ENCODE measurements at places on chromosomes 5 and 9. TPM values are rescaled to one million over a fixed set of nuclear protein-coding genes. Genes with fewer than 3 reads are reported as not detected.

DNA sequence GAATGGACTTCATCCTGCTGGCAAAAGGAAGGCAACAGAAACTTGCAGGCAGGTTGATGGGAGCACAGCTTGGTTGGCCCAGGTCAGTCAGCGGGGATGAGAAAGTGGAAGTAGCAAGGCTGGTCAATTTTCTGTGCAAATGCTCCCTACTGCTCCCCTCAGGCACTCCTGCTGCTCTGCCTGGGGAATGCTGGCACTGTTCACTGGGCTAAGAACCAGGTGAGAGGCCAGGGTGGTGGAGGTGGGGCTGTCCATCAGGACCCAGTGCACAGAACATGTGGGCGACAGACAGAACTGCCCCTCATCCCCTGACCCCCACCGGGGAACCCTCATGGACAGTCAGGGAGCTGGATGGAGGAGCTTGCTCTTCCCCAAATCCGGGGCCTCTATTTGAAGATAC, 593.1 kb downstream of the IRX1 start:
- DNase-seq = no peak
- H3K4me1 ChIP-seq = no peaks in the 10 kb centered on the region
- H3K27me3 ChIP-seq = no peaks in the 10 kb centered on the region
- no peak overlapping the region for H3K27ac ChIP-seq

DNA sequence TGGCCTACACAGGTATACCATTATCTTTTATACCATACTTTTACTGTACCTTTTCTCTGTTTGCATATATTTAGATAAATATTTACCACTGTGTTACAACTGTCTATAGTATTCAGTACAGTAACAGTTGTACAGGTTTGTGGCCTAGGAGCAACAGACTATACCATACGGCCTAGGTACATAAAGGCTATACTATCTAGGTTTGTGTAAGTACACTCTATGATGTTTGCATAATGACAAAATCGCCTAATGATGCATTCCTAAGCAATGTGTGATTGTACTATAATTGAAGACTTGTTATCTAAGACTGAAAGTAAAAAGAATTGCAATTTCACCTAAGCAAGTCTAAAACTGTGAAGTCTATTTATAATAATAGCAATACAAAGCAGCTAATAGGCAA, 3.9 kb downstream of the C9orf72 start:
- no peaks in the 10 kb centered on the region for H3K27me3 ChIP-seq
- H3K27ac ChIP-seq = no peak overlapping the region
- peaks cover 20% of the 10 kb centered on the region for H3K4me1 ChIP-seq
- H3K4me3 ChIP-seq = no peak overlapping the region

SNCAIP gene
- 0.58 TPM for total RNA-seq

EFNA5 gene
- 3.8 TPM for total RNA-seq

CDC25C gene
- total RNA-seq = 0.19 TPM

NMRK1 gene
- total RNA-seq = 26.1 TPM

DNA sequence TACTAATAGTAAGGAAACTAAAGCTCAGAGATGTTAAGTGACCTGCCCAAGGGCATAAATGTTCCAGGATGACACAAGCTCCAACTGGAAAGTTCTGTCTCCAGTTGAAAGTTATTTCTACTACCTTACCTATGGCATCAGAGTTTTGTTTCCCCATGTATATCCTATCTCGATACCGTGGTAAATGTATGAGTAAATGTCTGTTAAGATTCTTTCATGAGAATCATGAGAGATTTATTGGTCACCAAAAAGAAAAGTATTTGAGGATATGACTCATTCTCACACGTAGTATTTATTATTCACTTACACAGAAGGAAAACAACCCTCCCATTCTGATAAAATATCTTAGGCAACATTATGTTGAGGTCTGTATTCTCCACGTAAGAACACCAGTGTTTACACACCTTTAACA, 11.1 kb upstream of the SHOC1 start:
- no peaks in the 10 kb centered on the region for H3K4me1 ChIP-seq
- no peaks in the 10 kb centered on the region for H3K27me3 ChIP-seq
- H3K36me3 ChIP-seq = no peaks in the 10 kb centered on the region

DNA sequence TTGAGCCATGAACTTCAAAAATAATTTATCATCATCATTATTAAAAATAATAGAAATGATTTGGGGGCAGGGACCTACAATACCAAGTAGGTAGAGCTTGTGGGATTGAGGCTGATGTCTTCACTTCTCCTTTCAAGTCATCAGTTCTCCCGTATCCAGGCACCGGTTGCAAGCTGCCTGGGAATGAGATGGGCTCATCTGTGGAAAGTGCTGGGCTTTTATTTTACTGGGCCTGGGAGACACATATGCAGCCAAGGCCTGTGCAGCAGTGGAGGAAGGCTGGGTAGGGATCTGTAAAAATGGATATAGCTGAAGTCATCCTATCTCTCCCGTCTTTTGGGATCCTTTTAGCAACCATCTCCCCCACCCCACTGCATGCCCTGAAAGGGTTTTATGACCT, 284.1 kb upstream of the CLINT1 start:
- H3K4me3 ChIP-seq = no peak overlapping the region
- no peak overlapping the region for H3K27ac ChIP-seq
- no peaks in the 10 kb centered on the region for H3K36me3 ChIP-seq
- no peak for DNase-seq

- no peak overlapping the region for H3K4me3 ChIP-seq
- no peak overlapping the region for H3K27ac ChIP-seq
These were observed 32.3 kb upstream of the INSYN2B start for GRCh38 chr5:170012622-170013021.

DNA sequence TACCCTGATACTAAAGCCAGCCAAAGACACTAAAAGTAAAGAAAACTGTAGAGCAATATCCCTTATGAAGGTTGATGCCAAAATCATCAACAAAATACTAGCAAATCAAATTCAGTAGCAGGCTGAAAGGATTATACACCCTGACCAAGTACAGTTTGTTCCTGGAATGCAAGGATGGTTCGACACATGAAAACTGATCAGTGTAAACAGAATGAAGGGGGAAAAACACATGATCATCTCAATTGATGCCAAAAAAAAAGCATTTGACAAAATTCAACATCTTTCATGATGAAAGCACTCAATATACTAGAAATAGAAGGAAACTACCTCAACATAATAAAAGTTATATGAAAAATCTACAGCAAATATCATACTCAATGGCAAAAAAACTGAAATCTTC, 43.5 kb upstream of the LRRC14B start:
- no peaks in the 10 kb centered on the region for H3K27me3 ChIP-seq
- no peak for DNase-seq
- H3K4me3 ChIP-seq = no peak overlapping the region

HMMR gene
- 0.84 TPM for total RNA-seq

DNA sequence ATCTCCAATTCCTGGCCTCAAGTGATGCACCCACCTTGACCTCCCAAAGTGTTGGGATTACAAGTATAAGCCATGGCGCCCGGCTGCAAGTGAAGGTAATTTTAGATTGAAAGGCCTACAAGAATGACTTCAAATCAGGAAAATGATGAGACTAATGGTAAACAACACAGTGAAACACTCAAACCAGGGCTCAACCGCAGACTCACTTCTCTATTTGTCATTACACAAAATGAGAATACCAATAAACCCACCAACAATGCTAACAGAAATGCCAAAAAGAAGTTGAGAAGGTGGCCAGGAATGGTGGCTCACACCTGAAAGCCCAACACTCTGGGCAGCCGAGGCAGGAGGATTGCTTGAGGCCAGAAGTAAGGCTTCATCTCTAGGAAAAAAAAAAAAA, 92.1 kb downstream of the UBAP2 start:
- no peak for DNase-seq
- no peak overlapping the region for H3K27ac ChIP-seq
- no peaks in the 10 kb centered on the region for H3K36me3 ChIP-seq
- H3K4me1 ChIP-seq = no peaks in the 10 kb centered on the region
- no peak overlapping the region for H3K4me3 ChIP-seq

CARTPT gene
- total RNA-seq = not detected

MAMDC2 gene
- 3.7 TPM for total RNA-seq

GRCh38 chr9:28774433-28775235, 1201.4 kb upstream of the C9orf72 start:
- no peaks in the 10 kb centered on the region for H3K27me3 ChIP-seq
- DNase-seq = no peak
- no peaks in the 10 kb centered on the region for H3K4me1 ChIP-seq
- no peaks in the 10 kb centered on the region for H3K36me3 ChIP-seq
- no peak overlapping the region for H3K4me3 ChIP-seq

GRCh38 chr5:41003670-41004376, 67.3 kb downstream of the MROH2B start:
- no peak overlapping the region for H3K27ac ChIP-seq
- H3K27me3 ChIP-seq = no peaks in the 10 kb centered on the region
- no peak overlapping the region for H3K4me3 ChIP-seq
- no peaks in the 10 kb centered on the region for H3K36me3 ChIP-seq
- H3K4me1 ChIP-seq = no peaks in the 10 kb centered on the region
- no peak for DNase-seq

GRCh38 chr9:133569891-133570690, 35.6 kb downstream of the ADAMTSL2 start:
- DNase-seq = no peak
- H3K27ac ChIP-seq = no peak overlapping the region
- H3K36me3 ChIP-seq = no peaks in the 10 kb centered on the region
- H3K4me3 ChIP-seq = no peak overlapping the region
- no peaks in the 10 kb centered on the region for H3K4me1 ChIP-seq
- H3K27me3 ChIP-seq = no peaks in the 10 kb centered on the region

DNA sequence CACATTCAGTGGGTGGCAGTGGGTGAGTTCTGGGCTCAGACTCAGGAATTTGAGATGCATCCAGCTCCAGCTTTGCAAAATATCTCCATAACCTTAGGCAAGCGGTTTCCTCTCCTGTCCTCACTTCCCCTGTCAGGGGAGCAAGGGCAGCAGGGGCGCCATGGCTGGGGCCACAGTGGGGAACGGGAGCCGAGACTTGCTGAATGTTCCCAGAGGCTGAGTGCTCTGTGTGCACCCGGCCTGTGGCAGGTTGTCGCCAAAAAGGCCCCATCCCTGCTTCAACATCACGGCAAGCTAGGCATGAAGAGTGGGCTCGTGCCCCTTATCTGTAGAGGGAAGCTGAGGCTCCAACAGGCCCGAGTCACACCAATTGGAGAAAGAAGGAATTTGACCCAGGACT, 268.8 kb downstream of the NSG2 start:
- no peak overlapping the region for H3K27ac ChIP-seq
- no peak overlapping the region for H3K4me3 ChIP-seq
- no peaks in the 10 kb centered on the region for H3K36me3 ChIP-seq
- no peaks in the 10 kb centered on the region for H3K27me3 ChIP-seq
- no peak for DNase-seq

GRCh38 chr5:76415855-76416254, 12.8 kb downstream of the IQGAP2 start:
- H3K36me3 ChIP-seq = no peaks in the 10 kb centered on the region
- no peak for DNase-seq
- no peak overlapping the region for H3K4me3 ChIP-seq

GRCh38 chr9:84997472-84997871, 327.9 kb downstream of the NTRK2 start:
- H3K27ac ChIP-seq = no peak overlapping the region
- no peak overlapping the region for H3K4me3 ChIP-seq
- H3K36me3 ChIP-seq = no peaks in the 10 kb centered on the region
- no peak for DNase-seq
- H3K27me3 ChIP-seq = no peaks in the 10 kb centered on the region
- H3K4me1 ChIP-seq = no peaks in the 10 kb centered on the region

- no peak for DNase-seq
- no peaks in the 10 kb centered on the region for H3K4me1 ChIP-seq
- H3K4me3 ChIP-seq = no peak overlapping the region
- H3K27ac ChIP-seq = no peak overlapping the region
- H3K27me3 ChIP-seq = no peaks in the 10 kb centered on the region
These were observed 125.3 kb downstream of the MCTP1 start for GRCh38 chr5:95159603-95160002.

DNA sequence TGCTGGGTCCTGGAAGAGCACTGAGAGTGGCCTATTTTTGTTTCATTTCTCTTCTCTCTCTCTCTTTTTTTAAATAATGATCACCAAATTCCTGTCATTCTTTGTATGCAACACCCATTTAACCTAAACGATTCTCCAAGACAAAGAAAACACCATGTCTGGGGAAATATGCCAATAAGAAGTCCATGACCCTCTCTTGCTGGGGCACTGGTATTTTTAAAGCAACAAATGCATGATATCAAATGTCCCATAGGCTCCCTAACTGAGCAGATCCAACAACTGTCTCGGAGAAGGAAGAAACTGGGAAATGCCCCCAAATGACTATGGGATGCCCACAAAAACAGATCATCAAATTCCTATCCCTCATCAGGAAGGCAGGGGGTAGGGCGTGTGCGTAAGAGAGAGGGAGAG, 567.4 kb downstream of the CCDC171 start:
- H3K4me1 ChIP-seq = no peaks in the 10 kb centered on the region
- H3K36me3 ChIP-seq = no peaks in the 10 kb centered on the region
- DNase-seq = no peak
- no peak overlapping the region for H3K4me3 ChIP-seq

FREM1 gene
- 6.9 TPM for total RNA-seq

MYMK gene
- total RNA-seq = not detected

DNA sequence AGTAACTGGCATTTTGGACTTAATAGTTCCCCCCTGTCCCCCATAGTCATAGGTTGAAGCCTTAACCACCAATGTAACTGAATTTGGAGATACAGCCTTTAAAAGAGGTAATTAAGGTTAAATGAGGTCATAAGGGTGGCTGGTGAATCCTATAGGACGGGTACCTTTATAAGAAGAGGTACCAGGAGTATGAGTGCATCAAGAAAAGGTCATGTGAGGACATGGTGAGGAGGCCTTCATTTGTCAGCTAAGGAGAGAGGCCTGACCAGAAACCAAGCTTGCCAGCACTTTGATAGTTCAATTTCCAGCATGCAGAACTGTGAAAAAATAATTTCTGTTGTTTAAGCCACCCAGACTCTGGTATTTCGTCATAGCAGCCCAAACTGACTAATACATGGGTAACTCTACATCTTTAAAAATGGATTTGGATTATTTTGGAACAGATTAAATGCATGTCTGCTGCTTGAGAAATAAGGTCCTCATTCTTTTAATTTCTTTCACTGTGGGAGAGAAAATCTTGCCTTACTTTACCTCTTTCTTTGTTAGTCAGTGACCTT, 9.7 kb downstream of the RASA1 start:
- H3K36me3 ChIP-seq = no peaks in the 10 kb centered on the region
- peaks cover 4% of the 10 kb centered on the region for H3K4me1 ChIP-seq
- no peak for DNase-seq
- H3K27me3 ChIP-seq = no peaks in the 10 kb centered on the region
- H3K4me3 ChIP-seq = no peak overlapping the region

GRCh38 chr9:129156163-129156562, 21.9 kb downstream of the IER5L start:
- H3K27ac ChIP-seq = no peak overlapping the region
- H3K36me3 ChIP-seq = no peaks in the 10 kb centered on the region
- H3K27me3 ChIP-seq = no peaks in the 10 kb centered on the region
- no peak for DNase-seq

GRCh38 chr5:135265497-135266302, 133.3 kb downstream of the MACROH2A1 start:
- H3K27me3 ChIP-seq = no peaks in the 10 kb centered on the region
- no peaks in the 10 kb centered on the region for H3K4me1 ChIP-seq
- H3K36me3 ChIP-seq = no peaks in the 10 kb centered on the region
- no peak for DNase-seq
- no peak overlapping the region for H3K4me3 ChIP-seq

COL15A1 gene
- 30.9 TPM for total RNA-seq
